AG20443 (cell line): ENCODE measurements at places on chromosomes 2 and 18.

- DNase-seq, result no peak
Observed at GRCh38 chr2:8252997-8253694, 428.7 kb upstream of the ID2 start.

DNA sequence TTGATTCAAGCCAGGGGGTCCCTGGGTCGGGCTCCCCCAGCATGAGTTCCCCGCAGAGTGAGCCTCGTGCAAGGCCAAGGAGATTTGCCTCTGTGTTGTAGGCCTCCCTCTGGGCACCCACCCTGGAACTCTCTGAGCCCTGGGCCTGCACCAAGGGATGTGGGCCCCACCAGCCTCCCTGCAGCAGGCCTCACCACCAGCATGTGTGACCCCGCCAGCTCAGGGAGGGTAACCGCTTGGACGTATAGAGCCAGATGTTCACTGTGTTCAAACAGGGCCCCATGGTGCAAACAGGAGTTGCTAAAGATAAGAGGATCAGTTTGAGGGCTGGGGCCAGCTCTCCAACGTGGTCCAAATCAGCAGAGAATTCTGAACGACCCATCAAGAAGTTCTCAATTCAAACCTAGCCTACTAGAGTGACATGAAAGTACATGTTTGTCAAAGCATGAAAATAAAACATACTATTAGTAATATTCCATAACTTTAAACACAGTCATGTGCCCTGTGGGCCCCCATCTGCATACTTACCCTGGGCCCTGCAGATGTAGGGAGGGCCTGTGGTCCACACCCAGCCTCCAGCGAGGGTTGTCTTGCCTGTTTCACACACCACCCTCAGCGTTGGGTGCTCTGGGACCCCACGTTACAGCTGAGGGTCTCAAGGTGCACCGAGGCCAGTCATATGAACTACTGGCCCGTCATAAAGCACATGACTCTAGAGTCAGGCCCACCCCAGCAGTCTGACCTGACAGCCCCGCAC is 5.5 kb upstream of the TUBB6 start:
- DNase-seq, result no peak

DNA sequence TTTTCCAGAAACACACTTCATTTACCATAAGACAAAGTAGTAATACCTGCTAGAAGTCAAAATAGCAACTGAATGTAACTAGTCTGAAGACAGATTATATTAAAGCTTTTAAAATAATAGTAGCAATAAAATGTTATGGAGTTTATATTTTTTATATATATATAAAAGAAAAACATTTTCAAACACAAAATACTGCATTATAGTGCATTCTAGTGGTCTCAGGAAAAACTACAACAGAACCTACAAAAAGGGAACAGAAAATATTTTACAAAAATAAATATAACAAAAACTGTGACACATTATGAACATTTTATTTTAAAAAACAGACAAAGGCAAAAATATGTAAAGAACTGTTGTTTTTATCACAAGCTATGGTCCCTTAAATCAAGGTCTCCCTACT is 48.0 kb downstream of the STRN start:
- DNase-seq, result no peak

DNA sequence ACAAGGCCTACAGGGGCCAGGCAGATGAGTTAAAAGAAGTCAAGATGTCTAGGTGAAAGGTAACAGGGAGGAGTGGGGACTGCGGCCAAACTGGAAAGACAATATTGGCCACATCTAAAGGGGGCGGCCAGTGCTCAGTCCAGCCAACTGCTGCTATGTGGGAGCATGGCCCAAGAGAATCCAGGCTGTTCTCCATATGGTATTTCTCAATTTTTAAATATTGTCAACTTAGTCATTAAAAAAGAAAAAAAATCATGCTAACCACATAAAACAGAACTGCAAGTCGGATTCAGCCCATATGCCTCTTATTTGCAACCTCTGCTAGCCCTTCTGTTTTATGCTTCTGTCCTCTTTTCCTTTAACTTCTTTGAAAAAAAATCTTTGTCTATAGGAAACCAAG is 14.8 kb downstream of the TRABD2A start:
- peak; percentile 73 for DNase-seq

DNA sequence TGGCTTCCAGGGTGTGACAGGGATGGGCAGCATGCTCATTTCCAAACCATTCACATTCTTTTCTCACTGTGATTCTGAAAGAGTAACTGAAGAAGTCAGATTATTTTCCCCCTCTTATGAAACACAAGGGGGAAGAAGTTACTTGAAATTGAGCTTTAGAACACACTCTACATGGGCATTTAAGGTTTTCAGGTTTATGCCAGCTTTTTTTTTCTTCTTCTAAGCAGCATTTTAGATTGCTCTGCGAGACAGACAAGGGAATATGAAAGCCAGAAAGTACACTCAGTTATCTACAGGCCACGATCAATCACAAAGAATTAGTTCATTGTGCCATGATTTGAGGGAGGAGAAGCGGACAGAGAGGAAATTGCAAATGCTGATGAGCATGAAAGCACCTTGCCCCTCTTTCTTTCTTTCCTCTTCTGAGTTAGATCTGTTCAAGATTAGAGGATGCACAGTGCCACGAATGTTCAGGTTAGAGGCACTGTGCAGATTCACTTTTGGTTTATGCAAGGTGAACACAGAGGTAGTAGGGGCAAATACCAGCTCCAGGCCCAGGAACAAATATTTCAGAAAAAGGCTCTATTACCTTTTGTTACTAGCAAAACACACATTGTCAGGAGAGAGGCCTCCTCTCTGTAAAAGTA is 49.2 kb downstream of the CXCR4 start:
- DNase-seq, result no peak

DNA sequence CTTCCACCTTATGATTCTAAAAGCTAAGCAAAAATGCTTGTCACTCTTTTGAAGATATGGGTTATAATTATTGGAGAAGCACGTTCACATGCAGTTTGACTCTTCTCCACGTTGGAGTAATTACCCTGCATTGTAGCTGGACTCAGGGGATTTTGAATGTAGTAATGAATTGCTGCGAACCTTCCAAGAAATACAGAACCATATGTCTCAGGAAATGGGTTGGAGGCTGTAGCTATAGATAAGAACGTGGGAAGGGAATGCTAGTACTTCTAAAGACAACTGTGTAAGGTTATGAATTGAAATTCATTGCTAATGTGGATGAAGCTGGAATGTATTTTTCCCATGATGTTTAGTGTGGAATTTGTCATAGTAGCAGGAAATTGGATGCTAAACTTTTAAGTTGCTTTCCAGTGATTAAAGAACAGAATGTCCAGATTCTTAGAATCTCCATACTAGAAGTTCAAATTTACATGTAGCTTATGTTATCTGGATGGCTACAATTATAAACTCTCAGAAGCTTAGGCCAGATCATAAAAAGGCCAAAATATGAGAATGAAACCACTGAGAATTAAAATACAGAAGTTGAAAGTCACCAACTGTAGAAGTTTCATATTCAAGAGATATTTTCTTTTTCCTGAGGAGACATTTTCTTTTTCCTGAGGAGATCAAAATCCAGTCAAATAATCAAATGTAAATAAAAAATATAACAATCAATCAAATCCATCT is 27.3 kb upstream of the SPOPL start:
- no peak for DNase-seq

GRCh38 chr2:38187541-38188011 is 111.6 kb upstream of the CYP1B1 start:
- peak; percentile 82 for DNase-seq

DNA sequence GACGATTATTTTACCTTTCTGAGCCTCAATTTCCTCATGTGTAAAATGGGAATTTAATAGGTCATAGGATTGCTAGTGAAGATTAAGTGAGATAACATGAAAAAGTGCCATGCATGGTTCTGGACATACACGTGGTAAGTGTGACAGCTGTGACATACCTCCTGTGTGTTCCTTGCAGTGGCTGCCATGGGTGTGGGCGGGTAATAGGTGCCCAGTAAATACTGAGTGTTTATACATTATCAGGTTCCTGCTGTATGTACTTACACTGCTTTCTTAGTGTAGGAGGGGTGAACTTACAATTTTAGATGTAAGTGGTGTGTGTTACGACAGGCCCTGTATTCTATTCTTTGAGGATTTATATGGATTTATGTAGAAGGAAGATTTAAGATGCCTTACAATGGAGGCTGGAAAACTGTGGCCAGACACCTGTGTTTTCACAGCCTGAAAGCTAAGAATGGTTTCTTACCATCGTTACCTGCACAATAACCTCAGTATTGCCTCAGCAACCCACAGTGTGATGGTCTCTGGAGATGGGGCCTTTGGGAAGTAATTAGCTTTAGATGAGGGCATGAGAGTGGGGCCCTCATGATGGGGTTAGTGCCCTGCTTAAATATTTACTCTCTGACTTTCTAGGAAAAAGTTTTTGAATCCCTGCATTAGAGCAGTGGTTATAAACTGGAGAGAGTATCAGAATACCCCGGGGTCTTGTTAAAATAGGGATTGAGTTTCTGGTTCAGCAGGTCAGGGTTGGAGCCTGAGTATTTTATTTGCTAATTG is 78.1 kb downstream of the ASAP2 start:
- no peak for DNase-seq

DNA sequence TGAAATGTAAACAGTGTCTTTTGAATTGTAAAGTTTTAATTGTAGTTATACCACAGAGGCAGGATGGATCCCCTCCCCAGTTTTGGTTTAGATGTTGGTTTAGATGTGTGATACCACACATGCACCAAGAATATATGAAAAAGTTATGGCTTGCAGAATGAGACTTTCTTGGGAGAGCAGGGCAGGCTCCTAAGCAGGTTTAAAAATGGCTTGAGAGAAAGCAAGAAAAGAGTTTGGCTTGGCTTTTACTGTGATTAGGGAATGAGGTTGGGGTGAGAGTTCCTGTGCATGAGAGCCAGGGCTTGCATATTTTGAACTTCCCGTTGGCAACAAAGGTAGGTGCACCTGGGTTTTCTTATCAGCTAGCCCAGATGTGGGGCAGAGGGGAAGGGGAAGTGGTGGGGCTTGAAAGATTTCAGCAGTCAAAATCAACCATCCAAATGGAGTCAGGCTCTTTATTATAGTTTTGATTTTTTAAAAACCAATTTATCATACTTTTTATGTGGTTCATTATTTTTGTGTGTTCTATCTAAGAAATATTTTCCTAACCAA is 246.9 kb downstream of the MTX2 start:
- DNase-seq, result no peak

DNA sequence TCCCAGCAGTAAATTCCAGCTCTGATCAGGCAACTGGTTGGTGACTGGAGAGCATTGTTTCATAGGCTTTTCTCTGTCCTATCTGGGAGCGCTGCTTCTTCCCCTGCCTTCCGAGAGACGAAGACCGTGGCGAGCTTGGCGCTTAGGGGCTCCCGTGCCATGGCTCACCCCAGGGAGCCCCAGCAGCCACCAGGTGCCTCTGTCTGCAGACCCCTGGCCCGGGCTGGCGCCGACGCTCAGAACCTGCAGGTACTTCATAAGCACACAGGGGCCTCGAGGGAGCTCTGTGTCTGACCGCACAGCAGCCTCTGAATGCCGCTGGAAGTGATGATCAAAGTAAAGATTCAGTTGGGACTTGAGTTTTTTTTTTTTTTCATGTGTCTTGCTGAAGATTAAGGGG is 19.1 kb upstream of the RBM44 start:
- DNase-seq, result no peak

- no peak for DNase-seq
Observed at GRCh38 chr2:39733070-39733674, 45.9 kb downstream of the THUMPD2 start.

DNA sequence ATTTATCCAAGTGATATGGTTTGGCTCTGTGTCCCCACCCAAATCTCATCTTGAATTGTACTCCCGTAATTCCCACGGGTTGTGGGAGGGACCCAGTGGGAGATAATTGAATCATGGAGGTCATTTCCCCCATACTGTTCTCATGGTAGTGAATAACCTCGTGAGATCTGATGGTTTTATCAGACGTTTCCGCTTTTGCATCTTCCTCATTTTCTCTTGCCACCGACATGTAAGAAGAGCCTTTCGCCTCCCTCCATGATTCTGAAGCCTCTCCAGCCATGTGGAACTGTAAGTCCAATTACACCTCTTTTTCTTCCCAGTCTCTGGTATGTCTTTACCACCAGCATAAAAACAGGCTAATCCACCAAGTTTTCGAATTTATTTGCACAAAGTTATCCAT is 20.3 kb upstream of the CHST10 start:
- no peak for DNase-seq

DNA sequence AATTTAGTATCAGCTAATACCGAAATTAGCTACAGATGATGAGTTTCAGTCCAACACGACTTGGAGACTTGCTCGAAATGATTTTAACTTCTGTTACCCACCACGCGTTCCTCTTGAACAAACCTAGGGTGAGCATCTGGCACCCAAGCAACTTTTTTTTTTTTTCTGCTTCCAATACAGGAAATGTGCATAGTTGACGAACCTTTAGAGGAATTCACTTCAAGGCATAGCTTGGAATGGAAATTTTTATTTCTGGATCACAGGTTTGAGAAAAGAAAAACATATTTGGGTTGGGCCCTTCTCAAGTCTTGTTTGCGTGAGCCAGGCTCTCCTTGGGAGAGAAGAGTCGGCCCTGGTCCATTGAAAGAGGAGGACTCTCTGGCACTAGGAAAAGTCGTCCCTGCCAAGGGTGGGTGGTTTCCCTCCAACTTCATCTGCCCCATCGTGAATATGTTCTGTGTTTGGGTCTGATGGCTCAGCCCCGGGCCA is 37.4 kb upstream of the RPL31 start:
- DNase-seq, result no peak

GRCh38 chr18:25310045-25310444 is 41.9 kb downstream of the ZNF521 start:
- DNase-seq, result no peak

- no peak for DNase-seq
Observed at GRCh38 chr2:149826471-149827125, 239.0 kb upstream of the MMADHC start.

- DNase-seq, result no peak
Observed at GRCh38 chr2:104047516-104047915, 806.4 kb upstream of the POU3F3 start.

DNA sequence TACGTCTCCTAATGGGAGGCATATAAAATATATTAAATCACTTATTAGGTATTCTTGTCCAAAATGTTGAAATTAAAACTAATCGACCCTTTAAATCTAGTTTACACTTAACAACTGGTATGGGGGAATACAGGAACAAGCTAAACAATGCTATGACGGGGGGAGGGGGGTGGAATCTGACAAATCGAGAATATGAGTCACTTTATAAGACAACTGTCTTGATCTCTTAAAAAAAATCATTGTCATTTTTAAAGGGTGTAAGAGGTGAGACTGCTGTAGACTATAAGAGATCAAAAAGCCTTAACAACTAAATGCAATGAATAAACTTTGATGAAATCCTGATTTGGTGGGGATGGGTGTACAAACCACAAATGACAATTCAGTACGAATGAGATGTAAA is 6.0 kb downstream of the MAP3K2 start:
- no peak for DNase-seq

DNA sequence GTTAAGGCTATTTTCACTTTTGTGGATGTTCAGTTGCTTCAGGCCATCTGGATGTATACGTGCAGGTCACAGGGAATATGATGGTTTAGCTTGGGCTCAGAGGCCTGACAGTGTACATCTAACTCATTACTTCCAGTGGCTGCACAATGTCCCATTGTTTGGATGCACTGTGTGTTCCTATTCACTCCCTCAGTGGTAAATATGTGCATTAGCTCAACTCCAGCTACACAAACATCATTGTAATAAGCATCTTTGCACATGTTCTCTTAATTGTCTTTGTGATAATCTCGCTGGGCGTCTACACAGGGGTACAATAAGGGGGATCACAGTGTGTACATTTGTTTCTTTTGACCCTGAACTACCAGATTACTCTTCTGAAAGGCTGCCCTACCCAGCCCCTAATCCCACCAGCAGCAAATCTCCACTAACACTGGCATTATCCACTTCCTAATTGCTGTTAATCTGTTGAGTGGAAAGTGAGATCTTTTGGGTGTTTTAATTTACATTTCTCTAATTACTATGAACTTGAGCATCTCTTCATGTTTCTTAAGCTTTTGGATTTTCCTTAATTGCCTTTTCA is 56.1 kb upstream of the POLE4 start:
- DNase-seq, result no peak
